ENCODE measurements at places on chromosomes 6 and 20.
A peak's percentile ranks its signal among the peaks of the same experiment; 100 is the strongest.

GRCh38 chr20:710780-711450 is 35.3 kb upstream of the SCRT2 start:
- no peak for DNase-seq

GRCh38 chr6:81289229-81289628 is 463.3 kb downstream of the TENT5A start:
- no peak for DNase-seq

- DNase-seq = no peak
Observed at GRCh38 chr6:72968704-72969103, 256.6 kb downstream of the KHDC1L start.

DNA sequence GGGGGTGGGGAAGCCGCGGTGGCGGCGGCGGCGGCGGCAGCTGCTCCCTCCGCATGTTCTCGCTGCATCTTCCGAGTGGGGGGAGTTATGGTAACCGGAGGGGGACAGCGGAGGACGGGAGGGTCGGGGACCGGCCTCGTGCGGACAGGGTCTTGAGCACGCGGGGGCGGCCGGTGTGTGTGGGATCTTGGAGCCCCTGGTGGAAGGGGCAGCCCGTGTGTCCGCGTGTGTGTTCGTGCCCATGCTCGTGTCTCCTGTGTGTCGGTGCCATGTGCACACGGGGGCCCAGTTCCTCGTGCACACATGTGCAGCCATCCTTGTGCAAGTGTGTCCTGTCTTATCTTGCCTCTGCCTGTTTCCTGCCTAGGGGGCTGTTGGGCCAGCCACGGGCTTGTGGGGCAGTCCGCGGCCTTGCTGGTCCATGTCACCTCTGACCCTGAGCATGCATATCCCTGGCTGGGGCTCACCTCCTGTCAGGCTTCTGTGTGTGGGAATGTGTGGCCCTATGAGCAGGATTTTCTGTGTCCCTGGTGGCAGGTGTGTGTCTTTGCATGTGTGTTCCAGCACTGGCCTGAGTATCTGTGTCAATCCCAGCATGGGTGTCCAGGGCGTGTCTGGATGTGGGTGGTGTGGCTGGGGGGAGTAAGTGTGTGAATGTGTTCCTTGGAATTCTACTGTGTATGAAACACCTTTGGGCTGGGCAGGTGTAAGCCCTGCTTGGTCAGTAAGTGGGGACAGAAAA is 8.5 kb downstream of the SYNGAP1 start:
- DNase-seq = peak; percentile 51

DNA sequence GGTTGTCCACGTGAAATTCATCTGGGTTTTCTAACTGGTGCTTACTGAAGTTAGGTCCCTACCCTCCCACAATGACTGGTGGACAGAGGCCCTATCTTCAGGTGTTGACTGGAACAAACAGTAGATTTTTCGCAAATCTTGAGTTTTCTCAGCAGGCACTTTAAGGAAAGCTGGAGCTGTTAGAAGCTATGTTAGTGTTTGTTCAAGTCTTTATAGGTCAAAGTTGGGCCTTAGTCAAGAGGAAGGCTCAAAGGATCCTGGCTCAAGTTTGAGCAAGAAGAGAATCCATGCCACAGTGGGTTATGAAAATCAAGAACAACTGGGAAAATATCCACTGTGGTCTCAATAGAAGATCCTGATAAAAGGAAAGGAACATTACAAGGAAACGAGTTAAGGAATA is 48.5 kb upstream of the ELOVL5 start:
- DNase-seq = no peak

DNA sequence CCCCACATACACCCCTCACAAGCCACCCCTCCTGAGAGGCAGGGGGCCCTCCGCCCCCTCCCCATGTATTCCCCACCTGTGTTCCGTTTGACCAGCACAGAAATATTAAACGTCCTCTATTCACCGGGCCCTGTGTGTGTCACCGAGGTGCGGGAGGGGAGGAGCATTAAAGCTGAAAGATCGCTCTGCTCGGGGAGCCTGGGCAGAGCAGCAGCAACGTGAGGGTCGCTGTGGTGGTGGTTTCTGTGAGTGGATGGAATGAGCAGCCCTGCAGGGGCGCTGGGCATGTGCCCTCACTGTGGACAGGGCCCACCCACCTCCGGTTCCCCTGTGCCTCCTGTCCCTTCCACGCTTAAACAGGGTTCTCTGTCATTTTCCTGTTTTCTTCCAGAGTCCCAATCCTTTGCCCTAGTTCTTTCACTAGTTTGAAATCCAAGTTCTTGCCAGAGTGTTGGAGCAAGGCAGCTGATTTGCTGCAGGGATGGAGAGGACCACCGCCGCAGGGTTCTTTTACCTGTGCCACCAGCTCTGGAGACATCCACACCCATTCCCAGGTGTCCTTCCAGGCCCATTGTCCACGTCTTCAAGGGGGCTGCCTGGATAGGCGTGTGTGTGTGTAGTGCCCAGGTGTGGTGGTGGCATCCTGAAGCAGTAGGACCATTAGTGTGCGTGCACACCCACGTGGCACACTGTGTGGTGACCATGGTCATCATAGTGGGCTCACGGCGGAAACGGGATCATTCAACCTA is 37.6 kb upstream of the MDFI start:
- DNase-seq = no peak

- peak; percentile 93 for DNase-seq
Observed at GRCh38 chr6:149746147-149746946, at the start of gene NUP43. TSS of gene NUP43 (minus strand) at chr6:149746529. CDS start at chr6:149746495, 34 bp downstream.
